ENCODE measurements at places on chromosomes 1 and 21. TPM values are rescaled to one million over a fixed set of nuclear protein-coding genes. Genes with fewer than 3 reads are reported as not detected.

DNA sequence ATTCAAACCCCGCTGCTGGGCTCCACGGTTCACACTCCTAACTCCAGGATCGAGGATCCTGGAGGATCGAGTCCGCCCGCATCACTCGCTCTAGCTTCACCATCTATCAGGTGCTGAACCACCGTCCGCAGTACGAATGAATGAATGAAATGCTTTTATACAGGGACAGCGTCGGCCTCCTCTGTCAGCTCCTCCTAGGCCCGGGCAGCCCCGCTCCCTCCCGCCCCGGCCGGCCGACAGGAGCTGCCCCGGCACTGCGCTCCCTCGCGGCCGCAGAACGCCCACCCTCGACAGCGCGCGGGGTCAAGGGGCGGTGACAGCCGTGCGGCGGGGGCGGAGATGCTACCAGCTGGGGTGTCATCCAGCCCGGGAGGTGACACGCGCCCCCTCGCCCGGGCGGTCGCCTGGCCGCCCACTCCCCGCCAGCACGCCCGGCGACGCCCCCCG, 520 bp downstream of the ZBTB17 start:
- DNase-seq = no peak

DNA sequence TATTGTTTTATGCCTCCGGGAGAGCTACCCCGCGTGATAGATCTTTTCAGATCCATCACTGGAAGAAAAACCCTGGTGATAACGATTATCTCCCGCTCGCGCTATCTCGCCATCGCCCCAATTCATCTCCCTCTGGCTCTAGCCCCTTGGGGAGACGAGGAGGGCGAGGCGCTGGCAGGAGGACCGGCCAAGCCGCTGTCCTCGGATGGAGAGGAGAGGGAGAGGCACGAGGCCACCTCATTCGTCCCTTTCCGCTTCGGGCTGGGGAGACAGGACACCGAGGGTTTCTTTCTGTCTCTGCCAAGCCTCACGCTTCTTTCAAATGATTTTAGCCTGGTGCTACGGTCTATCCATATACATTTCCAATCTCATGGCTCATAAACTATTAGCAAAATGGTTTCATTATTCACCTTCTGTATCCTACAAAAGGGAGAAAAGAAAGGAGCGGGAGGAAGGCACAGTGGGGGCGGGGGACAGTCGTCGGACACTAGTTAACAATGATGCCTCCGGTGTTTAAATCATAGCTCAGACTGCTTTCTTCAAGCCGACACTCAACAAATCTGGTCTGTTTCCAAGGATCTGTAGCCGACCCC, 415.0 kb upstream of the ESRRG start:
- DNase-seq = no peak

DNA sequence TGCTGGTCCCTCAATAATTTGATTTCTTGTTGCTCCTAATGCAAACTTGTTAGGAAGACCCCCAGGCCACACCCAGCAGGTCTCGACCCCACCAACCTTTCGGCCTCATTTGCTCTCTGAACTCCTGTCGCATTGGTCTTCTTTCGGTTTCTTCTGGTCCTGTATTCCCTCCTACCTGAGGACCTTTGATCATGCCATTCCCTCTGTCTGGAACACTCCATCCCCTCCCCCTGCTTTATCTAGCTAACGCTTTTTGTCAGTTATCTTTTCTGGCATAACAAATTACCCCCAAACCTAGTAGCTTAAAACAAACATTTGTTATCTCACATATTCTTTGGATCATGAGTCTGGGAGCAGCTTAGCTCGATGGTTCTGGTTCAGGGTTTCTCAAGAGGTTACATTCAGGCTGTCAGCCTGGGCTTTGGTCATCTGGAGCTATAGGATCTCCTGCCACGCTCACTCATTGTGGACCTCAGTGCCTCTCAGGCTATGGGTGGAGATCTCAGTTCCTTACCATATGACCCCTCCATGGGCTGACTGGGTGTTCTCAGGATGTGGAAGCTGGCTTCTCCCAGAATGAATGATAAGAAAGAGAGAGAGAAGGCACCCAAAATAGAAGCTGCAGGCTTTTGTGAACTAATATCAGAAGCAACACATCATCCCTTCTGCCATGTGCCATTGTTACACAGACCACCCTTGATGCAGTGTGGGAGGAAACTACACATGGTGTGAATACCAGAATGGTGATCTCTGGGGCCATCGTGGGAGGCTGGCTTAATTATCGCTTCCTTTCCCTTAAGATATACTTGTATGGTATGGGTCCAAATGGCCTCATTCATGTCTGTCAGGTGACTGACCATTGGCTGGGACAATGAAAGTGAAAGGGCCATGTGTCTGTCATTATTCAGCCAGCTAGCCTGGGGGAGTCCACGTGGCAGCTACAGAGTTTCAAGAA, 29.1 kb upstream of the BCAR3 start:
- DNase-seq = no peak

- no peak for DNase-seq
These were observed 32.0 kb upstream of the WASF2 start for GRCh38 chr1:27521861-27522431.

GRCh38 chr1:95503278-95504030, 269.4 kb downstream of the RWDD3 start:
- no peak for DNase-seq

DNA sequence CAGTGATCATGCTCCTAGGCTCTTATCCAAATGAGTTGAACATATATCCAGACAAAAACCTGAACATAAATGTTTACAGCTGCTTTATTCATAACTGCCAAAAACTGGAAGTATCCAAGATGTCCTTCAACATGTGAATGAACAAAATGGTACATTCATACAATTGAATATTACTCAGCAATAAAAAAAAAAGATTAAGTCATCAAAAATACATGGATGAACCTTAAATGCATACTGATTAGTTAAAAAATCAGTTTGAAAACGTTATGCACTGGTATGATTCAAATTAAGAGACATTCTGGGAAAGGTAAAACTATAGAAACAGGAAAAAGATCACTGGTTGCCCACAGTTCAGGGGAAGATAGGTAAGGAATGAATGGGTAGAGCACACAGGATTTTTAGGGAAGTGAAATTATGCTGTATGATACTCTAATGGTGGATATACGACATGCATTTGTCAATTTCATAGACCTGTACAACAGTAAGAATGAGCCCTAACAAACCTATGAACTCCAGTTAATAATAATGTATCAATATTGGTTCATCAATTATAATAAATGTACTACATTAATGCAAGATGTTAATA, 3.1 kb downstream of the LRRC40 start:
- no peak for DNase-seq

The UBXN10 gene
- 0.05 TPM for total RNA-seq

- no peak for DNase-seq
These were observed 17.1 kb upstream of the PINK1 start for GRCh38 chr1:20615946-20616846.

The C21orf58 gene
- 12.7 TPM for total RNA-seq

GRCh38 chr21:15063081-15063813, 1.6 kb downstream of the NRIP1 start:
- DNase-seq = no peak
